ENCODE measurements at places on chromosomes 2 and 18.
A peak's percentile ranks its signal among the peaks of the same experiment; 100 is the strongest.

- peak overlapping the region; percentile 42 for H3K27ac ChIP-seq
- peak; percentile 53 for DNase-seq
- peaks cover 5% of the 10 kb centered on the region for H3K27me3 ChIP-seq
- no peaks in the 10 kb centered on the region for H3K36me3 ChIP-seq
- peaks cover 21% of the 10 kb centered on the region for H3K4me1 ChIP-seq
Measured at GRCh38 chr2:231525248-231526163, 4.7 kb downstream of the NMUR1 start.

DNA sequence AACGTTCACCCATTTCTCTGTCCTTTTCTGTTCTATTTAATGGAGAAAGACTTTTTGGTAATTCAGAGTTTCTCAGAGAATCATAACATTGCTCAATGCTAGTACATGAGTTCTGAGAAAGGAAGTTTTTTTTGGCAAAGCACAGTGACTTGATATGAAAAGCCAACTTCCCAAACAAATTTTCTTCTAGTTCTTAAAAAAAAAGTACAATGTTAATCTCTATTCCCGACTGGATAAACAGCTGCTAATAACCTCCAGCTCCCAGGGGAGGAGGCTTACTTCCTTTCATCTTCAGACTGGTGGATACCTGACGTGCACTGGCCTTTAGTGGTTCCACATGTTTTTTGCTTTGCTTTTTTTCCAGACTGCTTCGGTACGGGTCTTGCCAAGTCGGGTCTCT lies 284.6 kb upstream of the CCDC68 start:
- H3K27ac ChIP-seq, result peak overlapping the region; percentile 3
- peaks cover 24% of the 10 kb centered on the region for H3K4me1 ChIP-seq
- H3K4me3 ChIP-seq, result no peak overlapping the region
- H3K36me3 ChIP-seq, result no peaks in the 10 kb centered on the region
- H3K27me3 ChIP-seq, result no peaks in the 10 kb centered on the region

DNA sequence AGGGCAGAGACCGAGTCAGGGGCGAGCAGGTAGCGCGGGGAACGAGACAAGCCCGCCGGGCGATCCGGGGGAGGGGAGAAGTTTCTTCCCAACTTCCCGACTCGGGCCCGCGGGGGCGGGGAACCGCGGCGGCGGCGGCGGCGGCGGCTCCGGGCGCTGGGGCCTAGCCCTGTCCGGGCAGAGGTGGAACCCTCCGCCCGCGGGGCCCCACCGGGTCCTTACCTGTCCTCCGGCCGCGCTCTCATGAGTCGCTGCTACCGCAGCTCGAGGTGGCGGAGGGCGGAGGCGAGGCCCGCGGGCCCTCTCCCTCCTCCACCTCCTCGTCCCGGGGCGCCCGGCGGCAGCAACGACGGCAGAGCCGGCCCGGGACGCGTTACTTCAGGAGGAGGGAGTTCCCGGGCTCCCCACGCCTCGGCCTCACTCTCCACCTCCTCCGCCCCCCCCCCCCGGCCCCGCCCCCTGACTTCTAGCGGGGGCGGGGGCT lies at the start of gene YES1:
YES1 (minus strand) TSS at position 351 of the 484 bp plus-strand sequence. CDS start 55,415 bp downstream, outside the sequence.
- no peaks in the 10 kb centered on the region for H3K36me3 ChIP-seq
- peaks cover 14% of the 10 kb centered on the region for H3K4me1 ChIP-seq
- peak within 1 kb of the TSS; percentile 90 for H3K4me3 ChIP-seq
- H3K27me3 ChIP-seq, result no peaks in the 10 kb centered on the region

- no peak overlapping the region for H3K27ac ChIP-seq
- H3K4me1 ChIP-seq, result no peaks in the 10 kb centered on the region
- H3K27me3 ChIP-seq, result peaks cover 19% of the 10 kb centered on the region
- H3K36me3 ChIP-seq, result no peaks in the 10 kb centered on the region
- no peak overlapping the region for H3K4me3 ChIP-seq
Measured at GRCh38 chr2:26578113-26578458, 63.1 kb downstream of the CIB4 start.

DNA sequence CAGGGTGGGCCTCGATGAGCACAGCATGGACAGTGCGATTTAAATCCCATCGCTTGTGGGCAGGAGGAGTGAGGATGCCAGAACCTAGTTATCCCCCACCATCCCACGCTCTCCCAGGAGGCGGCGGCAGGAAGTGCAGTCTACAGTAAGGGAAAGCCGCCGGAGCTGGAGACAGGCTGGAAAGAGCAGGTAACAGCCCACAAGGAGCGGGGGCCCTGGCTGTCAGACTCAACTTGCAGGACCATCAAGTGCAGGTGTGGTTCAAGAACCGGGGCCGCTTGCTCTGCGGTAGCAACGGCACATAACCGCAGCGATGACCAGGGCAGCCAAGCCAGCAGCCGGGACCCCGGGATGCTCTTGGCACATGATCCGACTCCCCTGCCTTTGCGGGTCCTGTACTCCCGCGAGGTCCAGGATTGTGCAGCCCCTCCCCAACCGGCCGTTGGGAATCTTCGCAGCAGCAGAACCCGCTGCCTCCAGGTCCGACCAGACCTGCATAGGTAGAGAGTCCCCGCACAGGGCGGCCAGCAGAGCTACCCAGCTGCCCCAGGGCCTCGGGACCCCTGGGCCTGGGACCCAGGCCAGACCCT lies 82.1 kb downstream of the BIN1 start:
- H3K4me3 ChIP-seq, result peak overlapping the region; percentile 43
- H3K4me1 ChIP-seq, result peaks cover 4% of the 10 kb centered on the region
- H3K36me3 ChIP-seq, result no peaks in the 10 kb centered on the region
- no peaks in the 10 kb centered on the region for H3K27me3 ChIP-seq
- peak; percentile 72 for DNase-seq
- H3K27ac ChIP-seq, result no peak overlapping the region

GRCh38 chr2:455913-456312 lies 168.0 kb upstream of the ALKAL2 start:
- no peaks in the 10 kb centered on the region for H3K36me3 ChIP-seq
- H3K4me3 ChIP-seq, result no peak overlapping the region
- no peaks in the 10 kb centered on the region for H3K4me1 ChIP-seq
- no peak overlapping the region for H3K27ac ChIP-seq
- no peak for DNase-seq

DNA sequence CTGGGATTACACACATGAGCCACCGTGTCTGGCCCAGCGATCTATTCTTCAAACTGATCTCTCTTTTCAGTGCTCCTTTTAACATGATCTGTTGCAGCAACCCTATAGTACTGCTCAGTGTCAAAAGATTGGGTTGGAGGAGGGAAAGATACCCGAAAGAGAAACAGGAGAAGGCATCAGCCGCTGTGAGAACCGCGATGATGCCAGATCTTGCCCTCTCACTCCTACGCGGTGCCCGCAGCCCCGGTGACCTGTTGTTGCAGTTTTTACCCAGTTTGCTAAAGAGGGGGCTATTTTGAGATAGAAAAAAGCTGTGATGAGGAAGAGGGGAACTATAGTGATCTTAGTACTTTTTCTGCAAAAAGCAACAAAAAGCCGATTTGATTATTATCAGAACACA lies 335.5 kb downstream of the KCNS3 start:
- no peak overlapping the region for H3K27ac ChIP-seq
- no peaks in the 10 kb centered on the region for H3K4me1 ChIP-seq
- H3K4me3 ChIP-seq, result no peak overlapping the region
- no peaks in the 10 kb centered on the region for H3K36me3 ChIP-seq
- DNase-seq, result no peak

DNA sequence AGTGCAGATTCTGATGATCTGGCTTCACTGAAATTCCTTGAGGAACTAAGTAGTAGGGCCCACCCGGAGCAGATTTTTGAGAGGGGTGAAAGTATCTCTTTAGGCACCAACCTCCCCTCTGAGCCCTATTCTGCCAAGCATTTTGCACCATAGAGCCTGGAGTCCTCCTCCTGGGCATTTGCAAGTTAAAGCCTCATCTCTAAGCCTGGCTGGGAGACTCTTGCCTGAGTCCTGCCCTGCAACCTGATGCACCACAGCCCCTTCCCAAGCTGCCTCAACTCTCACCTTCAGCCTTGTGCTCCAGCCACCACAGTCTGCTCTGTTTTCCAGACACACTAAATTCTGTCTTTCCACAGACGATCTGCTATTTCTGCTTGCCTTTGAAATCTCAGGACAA lies 79.6 kb upstream of the PKDCC start:
- no peaks in the 10 kb centered on the region for H3K27me3 ChIP-seq
- H3K36me3 ChIP-seq, result no peaks in the 10 kb centered on the region
- no peak for DNase-seq

Measured in upper lobe of right lung (tissue), 1 donor.